Lower leg skin (tissue), 4 donors: ENCODE measurements at places on chromosomes 11 and 22.

DNA sequence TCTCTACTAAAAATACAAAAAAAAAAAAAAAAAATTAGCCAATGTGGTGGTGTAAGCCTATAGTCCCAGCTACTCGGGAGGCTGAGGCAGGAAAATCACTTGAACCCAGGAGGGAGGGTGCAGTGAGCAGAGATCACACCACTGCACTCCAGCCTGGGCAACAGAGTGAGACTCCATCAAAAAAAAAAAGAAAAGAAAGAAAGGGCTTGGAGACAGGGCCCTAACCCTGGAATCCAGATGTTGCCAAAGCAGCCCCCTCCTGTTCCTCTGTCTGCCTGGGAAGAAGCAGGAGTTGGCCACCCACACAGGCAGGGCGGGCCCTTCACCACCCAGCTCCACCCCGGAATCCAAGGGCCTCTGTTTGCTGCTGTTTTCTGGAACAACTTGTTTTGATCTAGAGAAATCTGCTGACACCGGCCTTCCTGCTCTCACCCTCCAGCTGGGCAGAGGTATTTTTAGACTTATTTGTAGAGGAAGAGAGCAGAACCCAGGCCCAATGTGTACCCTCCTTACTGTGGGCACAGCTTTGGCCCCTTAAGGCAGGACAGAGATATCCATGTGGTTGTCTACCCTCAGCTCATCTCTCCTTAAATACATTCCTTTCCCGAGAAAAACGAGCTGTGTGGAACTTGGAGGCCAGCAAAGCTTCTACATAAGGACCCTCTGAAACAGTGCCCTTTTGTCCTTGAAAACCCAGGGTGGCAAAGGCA, 2.7 kb upstream of the NEAT1 start:
- peak; percentile 97 for DNase-seq

DNA sequence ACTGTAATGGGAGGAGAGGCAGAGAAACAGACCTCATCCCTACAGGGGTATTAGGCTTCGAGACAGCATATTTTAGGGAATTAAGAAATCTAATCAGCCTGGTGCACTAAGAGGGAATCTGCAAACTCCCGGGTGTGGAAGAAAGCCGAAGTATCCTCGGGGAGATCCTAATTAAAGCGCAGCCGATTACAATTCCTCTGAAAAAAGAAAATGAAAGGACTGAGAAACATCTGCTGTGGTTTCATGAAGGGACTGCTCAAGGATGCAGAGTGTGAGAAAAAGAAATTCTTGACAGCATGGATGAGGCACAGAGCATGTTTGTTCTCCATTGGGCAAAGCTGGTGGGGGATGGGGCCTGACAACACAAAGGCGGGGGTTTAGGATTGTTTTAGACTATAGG, 290.0 kb upstream of the LARGE1 start:
- no peak for DNase-seq

DNA sequence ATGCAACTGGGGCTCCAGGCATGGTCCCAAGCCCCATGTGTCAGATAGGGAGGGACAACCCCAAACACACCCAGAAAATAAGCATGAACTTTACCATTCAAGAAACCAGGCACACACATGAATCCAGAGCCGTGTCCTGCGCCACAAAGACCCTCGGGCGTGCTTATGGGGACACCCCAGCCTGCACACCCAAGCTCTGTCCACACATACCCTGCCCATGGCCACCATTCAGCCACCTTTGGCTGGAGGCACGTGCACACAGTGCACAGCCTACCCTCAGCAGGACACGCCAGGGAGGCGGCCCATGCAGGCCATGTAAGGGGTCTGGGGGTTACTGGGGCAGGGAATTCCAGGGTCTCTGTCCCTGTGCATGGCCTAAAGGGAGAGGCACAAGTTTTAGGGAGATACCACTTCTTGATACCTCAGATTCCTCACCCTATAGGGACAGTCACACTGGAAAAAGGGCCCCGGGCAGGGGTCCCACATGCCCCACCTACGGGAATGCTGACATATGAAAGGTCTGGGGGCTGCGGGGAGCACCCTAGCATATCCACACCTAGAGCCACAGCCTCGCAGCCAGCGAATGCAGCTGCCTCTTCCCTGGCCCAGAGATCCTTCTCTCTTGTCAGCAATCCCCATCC, 20.6 kb downstream of the PACSIN2 start:
- no peak for DNase-seq

GRCh38 chr22:47627556-47628253, 865.3 kb downstream of the TBC1D22A start:
- DNase-seq, result peak; percentile 28

DNA sequence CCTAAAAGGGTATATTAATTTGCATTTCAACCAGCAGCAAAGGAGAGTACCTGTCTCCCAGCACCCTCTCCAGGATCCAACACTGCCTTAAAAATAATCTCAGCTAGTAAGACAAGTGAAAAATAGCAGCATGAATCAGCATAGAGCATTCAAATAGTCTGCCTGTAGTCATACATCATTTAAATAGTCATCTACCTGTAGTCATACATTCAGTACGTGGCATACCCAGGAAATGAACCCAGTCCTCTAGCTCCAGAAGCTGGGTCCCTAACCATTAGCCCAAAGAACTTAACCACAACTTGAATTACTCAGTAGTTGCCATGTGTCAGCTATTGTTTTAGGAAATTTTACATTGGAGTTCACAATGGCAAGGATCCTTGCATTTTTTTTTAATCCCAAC, 9.3 kb downstream of the TENM4 start:
- no peak for DNase-seq
